A549 (cell line): ENCODE measurements at places on chromosomes 13 and 19.

DNA sequence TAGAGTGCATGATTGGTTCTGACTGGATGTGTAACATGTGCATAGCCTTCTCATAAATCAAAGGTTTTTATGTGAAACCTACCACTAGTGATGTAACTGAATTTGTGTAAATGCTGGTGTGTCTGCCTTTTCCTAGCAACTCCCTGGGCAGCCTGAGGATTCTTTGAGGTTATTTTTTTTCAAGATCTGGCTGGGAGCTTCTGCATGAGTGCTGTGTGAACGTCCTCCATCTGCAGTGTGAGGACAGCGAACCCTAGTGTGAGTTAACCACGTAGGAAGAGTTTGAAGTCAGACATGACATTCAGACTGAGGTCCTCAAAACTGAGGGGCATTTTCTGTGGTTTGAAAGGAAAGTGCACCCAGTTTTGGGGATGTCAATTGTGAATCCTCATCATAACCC lies 39.9 kb downstream of the DPRX start:
- no peak for DNase-seq

GRCh38 chr19:32652894-32653598 lies 21.9 kb downstream of the ANKRD27 start:
- DNase-seq = no peak

DNA sequence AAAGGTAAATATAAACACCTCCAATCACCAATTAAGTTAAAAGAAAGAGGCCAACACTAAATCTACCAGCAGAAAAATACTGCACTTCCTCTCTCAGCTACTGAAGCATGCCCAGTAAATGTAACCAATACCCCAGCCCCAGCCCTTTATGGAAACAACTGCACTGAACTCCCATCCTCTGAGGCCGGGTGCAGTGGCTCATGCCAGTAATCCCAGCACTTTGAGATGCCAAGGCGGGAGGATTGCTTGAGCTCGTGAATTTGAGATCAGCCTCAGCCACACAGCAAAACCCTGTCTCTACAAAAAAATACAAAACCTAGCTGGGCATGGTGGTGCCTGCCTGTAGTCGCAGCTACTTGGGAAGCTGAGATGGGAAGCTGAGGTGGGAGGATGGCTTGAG lies 221.6 kb upstream of the SOX21 start:
- DNase-seq = no peak

GRCh38 chr13:77503398-77503797 lies 32.1 kb upstream of the SCEL start:
- DNase-seq = no peak
